Stimulated activated CD8-positive, alpha-beta memory T cell treated with anti-CD3 and anti-CD28 coated beads, Interleukin-2, amount 100 ng/mL, for 1 hour (primary cell): ENCODE measurements at places on chromosomes 2 and 18.

GRCh38 chr2:14064346-14064745 is 568.2 kb upstream of the LRATD1 start:
- DNase-seq = no peak

GRCh38 chr2:56184500-56185011 is 766 bp downstream of the CCDC85A start:
- no peak for DNase-seq

GRCh38 chr2:7997279-7997678 is 684.6 kb upstream of the ID2 start:
- DNase-seq = no peak

GRCh38 chr2:110674620-110675555 is 3.0 kb downstream of the BUB1 start:
- peak; percentile 19 for DNase-seq

GRCh38 chr2:121309801-121310200 is 24.8 kb upstream of the TFCP2L1 start:
- DNase-seq = no peak

- no peak for DNase-seq
Measured at GRCh38 chr2:216486708-216487107, 11.9 kb upstream of the RPL37A start.

DNA sequence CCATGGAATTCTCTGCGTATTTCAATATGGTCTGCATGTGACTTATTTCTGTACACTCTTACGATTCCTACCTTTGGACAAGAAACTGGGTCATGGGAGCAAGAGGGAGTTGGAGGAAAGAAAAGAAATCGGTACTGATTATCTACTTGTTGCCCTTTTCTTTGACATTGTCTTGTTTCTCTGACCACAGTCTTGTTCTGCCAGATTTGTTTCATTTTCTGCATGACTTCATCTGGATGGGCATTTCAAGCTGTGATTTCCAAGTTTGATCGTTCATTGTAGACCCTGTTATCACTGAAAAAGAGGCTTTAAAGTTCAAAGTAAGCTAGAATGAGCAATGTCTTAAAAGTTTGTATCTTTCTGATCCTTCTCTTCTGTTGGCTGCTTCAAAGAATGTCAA is 2186.3 kb upstream of the CELF4 start:
- DNase-seq = no peak

GRCh38 chr2:175282300-175282699 is 100.8 kb upstream of the ATP5MC3 start:
- no peak for DNase-seq

GRCh38 chr2:197307933-197308521 is 2.6 kb downstream of the ANKRD44 start:
- DNase-seq = peak; percentile 36
